ENCODE measurements at places on chromosomes 11 and 22.
A peak's percentile ranks its signal among the peaks of the same experiment; 100 is the strongest.

DNA sequence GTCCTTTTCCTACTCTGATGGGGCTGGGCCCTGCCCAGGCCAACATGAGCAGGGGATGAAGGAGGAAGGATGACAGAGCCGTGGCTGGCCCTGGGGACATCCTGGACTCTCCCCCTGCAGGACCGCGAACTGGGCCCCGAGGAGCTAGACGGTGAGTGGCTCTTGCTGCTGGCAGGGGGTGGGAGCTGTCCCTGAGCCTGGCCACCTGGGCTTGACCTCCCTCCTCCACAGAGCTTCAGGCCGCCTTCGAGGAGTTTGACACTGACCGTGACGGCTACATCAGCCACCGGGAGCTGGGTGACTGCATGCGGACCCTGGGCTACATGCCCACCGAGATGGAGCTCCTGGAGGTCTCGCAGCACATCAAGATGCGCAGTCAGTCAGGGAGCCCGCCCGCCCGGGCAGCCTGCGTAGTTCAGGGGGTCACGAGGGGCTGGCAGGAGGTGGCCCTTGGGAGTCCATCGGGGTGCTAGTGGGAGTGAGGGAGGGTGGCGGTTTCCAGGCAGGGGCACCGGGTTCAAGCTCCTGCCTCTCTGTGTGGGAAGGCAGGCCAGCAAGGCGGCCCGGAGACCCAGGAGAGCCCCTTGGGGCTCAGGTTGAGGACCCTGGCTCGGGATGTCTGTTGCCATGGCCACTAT is 1.0 kb downstream of the CABP4 start:
- DNase-seq = no peak

- DNase-seq = no peak
These were observed 860.7 kb upstream of the CCDC90B start for GRCh38 chr11:84146826-84147225.

DNA sequence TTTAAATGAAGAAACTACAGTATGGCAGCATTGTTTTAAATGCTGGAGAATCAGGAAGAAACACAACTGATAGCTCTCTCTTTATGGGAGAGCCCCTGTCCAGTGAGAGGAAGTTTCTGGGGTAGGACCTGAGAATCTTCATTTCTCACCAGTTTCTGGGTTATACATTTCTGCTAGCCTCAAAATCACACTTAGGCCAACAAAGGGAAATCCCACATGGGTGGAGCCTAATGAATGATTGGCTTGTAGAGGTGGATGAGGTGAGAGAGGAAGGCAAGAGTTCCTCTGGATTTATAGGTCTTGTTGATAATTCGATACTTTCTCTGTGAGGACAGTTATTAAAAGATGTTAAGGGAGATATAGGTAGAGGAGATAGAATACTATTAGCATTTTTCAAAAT is 1397.3 kb upstream of the TENM4 start:
- no peak for DNase-seq

- DNase-seq = peak; percentile 12
These were observed 33.7 kb upstream of the SLC17A6 start for GRCh38 chr11:22304337-22304961.

DNA sequence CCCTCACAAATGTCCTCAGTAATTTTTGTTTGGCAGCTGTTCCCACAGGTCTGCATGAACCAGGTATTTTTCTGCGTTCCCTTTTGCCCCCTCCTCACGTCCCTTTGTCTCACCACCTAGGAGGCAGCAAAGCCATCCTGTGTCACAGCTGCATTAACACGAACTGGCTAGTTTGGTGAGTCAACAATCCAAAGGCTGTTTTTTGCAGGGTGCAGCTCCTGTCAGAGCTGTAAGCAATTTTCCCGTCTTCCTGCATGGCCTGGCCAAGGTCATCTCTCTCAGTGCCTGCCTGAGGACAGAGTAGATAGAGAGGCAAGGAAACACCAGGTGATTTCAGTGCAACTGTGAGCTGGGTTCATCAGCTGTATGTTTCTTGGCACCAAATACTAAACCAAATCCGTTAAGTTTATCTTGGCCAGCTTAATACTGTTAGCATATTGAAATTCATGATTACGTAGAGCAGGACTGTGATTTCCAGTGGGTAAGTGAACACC is 20.6 kb upstream of the VSIG10L2 start:
- DNase-seq = peak; percentile 28

GRCh38 chr22:42991010-42991651 is 23.8 kb downstream of the PACSIN2 start:
- no peak for DNase-seq

- DNase-seq = no peak
These were observed 792.2 kb downstream of the METTL15 start for GRCh38 chr11:28900427-28900826.

- no peak for DNase-seq
These were observed 9.7 kb downstream of the ZMAT5 start for GRCh38 chr22:29757096-29757495.

GRCh38 chr11:94650756-94651155 is 83.6 kb downstream of the PIWIL4 start:
- no peak for DNase-seq

DNA sequence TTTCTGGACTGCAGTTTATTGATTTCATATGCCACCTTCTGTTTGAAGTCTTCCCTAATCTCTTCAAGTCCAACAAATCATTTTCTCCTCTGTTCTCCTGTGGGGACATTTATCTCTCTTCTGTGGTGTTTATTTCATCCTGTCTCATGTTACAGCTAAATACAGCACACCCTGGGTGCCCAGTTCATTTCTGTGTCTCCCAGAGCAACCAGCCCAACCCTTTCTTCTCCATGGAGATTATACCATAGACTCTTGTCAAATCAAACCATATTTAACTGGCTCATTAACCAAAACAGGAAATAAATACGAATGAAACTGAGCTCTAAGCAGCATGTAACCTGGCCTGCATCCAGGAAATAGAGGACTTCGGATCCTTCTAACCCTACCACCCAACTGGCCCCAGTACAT is at the start of gene MS4A8:
TSS of gene MS4A8 (plus strand) at position 329 of the 408 bp plus-strand sequence. CDS start 1,249 bp downstream, outside the sequence.
- DNase-seq = peak; percentile 95

DNA sequence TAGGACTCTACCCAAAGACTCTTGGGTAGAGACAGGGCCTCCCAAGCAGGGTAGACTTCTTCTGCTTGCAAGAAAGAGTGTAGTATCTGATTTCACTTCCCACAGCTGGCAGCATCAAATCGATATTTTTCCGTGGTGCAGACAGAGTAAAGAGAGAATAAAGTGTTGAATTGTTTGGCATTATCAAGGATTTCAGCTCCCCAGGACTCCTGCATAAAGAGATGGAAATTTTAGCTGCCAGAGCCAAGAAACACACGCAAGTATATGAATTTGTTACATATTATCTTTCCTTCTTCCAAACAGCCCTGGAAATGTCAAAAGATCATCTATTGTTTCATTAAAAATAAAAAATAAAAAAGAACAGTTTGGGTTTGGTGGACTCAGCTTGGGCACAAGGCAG is 136.8 kb downstream of the PKNOX2 start:
- peak; percentile 27 for DNase-seq

GRCh38 chr11:11291041-11292015 is 61.7 kb downstream of the CSNK2A3 start:
- peak; percentile 83 for DNase-seq

GRCh38 chr11:119446434-119446833 is 23.5 kb upstream of the THY1 start:
- no peak for DNase-seq

- DNase-seq = no peak
These were observed 14.3 kb downstream of the LRRC10B start for GRCh38 chr11:61522881-61523280.

GRCh38 chr11:20207781-20208621 is 47.7 kb upstream of the DBX1 start:
- no peak for DNase-seq

GRCh38 chr11:34953955-34954354 is 37.5 kb downstream of the PDHX start:
- no peak for DNase-seq

- no peak for DNase-seq
These were observed 189.6 kb upstream of the CCDC90B start for GRCh38 chr11:83475760-83476159.

DNA sequence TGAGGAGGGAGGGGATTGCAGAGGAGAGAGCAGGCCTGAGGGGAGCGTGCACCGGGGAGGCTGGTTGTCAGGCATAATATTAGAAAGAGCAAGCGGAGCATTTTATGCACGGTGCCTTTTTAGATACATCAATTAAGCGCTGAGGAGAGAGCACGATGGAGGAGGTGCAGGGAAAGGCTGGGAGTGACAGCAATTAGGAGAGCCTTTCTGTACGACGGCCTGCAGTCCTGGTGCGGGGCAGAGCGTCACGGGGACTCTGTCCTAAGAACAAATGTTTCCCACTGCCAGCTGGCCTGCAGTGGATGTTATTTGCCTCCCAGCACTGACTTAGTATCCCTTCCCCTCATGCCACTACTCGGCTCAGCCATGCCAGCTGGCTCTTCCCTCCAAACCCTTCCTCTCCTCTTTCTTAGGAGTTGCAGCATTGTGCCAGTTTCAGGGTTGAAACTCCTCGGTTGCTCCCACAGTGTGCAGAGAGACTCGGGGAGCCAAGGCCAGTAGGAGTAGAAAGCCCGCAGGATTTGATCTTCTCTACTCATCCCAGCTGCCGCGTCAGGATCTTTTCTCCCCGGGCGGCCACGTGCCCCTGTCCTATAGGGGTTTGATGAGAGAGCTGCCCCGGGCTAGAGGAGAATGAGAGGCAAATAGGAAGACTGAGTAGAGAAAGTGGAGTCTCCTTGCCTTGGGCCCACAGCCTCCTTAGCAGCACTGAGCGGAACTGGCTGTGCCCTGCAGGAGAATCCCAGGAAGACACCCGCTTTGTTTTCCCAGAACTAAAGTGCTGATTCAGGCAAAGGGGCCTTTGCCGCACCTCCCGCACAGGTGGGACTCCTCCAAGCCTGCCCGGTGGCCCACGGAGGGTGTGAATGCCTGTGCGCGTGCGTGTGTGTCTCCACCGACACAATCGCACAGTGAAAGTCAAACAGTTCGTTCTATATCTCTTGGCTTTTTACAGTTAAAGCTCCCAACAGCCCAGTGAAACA is 875.3 kb downstream of the NTM start:
- DNase-seq = no peak

- no peak for DNase-seq
These were observed 33.3 kb downstream of the ANO1 start for GRCh38 chr11:70111269-70112016.

Data from NCI-H1092 (cell line).